Stimulated activated CD4-positive, alpha-beta T cell treated with anti-CD3 and anti-CD28 coated beads, Interleukin-12 subunit alpha, Interleukin-12 subunit beta, amount 100 ng/mL, for 48 hours (primary cell): ENCODE measurements at places on chromosomes 3 and 15.
A peak's percentile ranks its signal among the peaks of the same experiment; 100 is the strongest.

DNA sequence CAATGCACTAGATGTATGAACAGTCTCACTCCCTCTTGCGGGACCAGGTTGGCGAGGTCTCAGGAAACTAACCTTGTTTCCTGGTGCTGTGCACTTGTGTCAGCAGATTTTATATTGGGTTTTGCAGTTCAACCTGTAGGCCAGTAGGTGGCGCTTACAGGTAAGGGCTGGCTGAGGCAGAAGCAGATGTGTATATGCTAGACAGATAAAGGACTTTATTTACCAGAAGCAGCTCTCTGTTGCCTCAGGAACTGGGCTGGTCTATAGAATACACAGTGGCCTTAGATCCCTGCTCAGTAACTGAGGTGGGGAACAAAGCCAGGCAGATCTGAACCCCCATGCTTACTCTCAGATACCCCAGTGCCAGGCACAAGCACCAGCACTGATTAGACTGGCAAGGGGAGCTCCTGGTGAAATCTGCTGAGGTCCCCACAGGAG, 296.8 kb downstream of the DOCK3 start:
- DNase-seq = peak; percentile 40

DNA sequence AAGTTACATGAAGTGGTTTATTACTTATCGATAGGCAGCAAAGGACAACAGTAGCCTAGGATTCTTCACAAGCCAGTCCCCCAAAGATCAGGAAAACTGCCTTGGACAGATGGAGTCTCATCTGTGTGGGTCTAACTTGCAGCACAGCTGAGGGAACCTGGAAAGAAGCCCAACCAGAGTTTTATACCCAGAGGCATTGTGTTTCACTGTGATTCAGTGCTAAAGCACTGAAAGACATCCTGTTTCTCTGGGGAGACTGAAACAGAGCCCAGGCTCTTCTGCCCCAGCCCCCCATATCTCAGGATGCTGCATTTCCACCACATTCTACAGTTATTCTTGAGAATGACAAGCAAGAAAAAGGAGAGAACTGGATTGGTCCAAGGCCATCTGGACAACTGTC, 48.2 kb upstream of the PYDC2 start:
- DNase-seq = no peak

DNA sequence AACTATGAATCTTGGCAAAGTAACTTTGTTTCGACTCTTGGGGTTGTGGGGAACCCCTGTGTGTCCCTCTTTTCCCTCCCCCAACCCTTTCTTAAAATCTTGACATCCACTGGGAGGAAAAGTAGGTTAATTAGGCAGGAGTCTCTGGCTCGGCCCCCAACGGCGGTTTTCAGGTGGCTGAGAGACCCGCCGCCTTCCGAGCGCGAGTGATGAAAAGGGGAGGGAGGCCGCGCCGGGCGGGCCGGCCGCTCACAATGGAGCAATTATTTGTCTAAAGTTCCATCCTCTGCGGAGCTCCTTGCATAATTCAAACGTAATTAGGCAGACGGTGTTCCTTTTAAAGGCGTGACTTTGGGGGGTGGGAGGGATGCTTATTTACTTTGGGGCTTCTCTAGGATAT, 51.7 kb downstream of the ZIC4 start:
- no peak for DNase-seq

DNA sequence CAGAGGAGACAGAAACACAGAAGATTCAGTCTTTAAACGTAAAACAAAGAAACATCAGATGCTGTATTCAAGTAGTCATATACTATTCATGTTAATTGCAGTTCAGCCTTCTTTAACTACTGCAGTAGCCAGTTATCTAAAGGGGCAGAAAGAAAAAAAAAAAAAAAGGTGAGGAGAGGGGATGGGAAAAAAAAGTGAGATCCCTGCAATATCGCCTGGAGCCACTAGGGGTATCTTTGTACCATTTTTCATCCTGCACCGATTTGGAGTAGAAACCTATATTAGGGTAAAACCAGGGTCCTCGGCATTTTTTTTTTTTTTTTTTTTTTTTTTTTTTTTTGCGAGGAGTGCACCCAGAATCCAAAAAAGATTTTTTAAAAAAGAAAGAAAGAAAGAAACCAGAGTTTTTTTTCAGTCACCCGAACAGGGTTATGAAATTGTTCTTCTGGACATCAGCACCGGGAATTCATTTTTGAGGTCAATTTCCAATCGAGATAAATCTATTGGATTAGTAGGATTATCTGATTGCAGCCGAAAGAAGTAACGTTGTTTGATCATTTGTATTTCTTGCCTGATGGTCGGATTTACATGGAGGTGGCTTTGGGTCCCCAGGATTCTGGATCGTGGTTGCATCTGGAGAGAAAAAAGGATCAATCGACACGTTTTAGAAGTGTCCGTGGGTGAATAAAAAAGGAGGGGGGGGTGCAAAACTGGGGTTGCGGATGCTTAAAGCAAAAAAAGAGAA, 186.7 kb downstream of the NLGN1 start:
- DNase-seq = no peak

GRCh38 chr3:120640231-120640630, 41.8 kb downstream of the HGD start:
- no peak for DNase-seq

GRCh38 chr3:24867783-24868182, 373.1 kb upstream of the THRB start:
- no peak for DNase-seq

- DNase-seq = no peak
These were observed 277.9 kb upstream of the TLE3 start for GRCh38 chr15:70375586-70375985.

GRCh38 chr3:181711325-181712135, at the start of gene SOX2:
Gene SOX2 (plus strand): TSS chr3:181711925. CDS start chr3:181712361, 436 bp downstream.
- DNase-seq = no peak

GRCh38 chr3:5653426-5654143, 466.1 kb downstream of the EDEM1 start:
- no peak for DNase-seq

GRCh38 chr3:12579905-12580304, 23.0 kb downstream of the MKRN2 start:
- no peak for DNase-seq

DNA sequence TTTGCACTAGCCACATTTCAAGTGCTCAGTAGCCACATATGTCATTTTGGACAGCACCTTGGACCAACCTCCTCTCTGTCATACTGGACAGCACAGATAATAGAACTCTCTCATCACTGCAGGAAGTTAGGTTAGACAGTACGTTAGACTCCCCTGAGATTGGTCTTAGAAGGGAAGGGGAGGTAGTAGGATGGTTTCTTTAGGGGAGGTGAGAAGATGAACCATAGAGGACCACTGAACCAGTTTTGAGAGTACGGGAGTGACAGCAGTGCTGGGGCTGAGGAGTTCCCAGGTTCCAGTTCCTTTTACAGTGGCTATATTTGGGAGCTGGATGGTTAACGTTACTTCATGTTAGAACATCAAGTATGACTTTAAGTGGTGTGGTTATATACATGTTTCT, 7.8 kb downstream of the LRCH3 start:
- no peak for DNase-seq

GRCh38 chr15:52783929-52784798, 6.0 kb downstream of the ONECUT1 start:
- DNase-seq = no peak

- peak; percentile 14 for DNase-seq
These were observed at the start of gene C2CD4B for GRCh38 chr15:62165104-62165792. Gene C2CD4B (minus strand): TSS chr15:62165285. CDS start chr15:62164984, 301 bp downstream.

GRCh38 chr3:121943431-121943830, 49.2 kb downstream of the SLC15A2 start:
- no peak for DNase-seq

DNA sequence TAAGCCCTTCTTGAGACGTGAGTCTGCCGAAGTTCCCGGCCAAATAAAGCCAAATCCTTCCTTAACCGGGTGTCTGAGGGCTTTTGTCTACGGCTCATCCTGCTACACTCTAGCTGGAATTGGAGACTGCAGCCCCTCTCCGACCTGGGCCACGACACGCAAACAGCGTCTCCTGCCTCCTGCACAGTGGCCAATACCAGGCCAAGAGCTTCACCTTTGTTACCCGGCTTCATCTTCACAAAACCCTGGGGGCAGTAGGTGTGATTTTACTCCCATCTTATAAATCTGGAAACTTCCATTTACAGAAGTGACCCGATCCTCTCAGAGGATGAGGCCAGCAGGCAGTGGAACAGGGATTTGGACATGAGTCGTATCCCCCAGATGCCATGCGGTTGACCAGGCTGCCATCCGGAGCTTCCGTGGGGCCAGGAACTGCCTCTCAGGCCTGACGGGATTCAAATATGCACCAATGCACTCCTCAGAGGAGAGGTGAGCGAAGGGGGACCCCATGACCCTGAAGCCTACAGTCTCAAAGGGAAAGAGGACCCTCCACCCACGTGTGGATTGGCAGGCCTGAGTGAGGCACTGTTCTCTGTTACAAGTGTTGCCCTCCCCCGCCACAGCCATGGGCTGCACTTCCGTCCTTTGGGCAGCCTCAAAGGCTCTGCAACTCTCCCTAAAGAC, 53.2 kb upstream of the KLF13 start:
- DNase-seq = no peak

GRCh38 chr3:124845406-124845805, 41.8 kb downstream of the ITGB5 start:
- no peak for DNase-seq

GRCh38 chr15:62469478-62469873, 304.4 kb upstream of the C2CD4B start:
- DNase-seq = no peak

GRCh38 chr15:70258369-70259027, 160.8 kb upstream of the TLE3 start:
- DNase-seq = peak; percentile 78

DNA sequence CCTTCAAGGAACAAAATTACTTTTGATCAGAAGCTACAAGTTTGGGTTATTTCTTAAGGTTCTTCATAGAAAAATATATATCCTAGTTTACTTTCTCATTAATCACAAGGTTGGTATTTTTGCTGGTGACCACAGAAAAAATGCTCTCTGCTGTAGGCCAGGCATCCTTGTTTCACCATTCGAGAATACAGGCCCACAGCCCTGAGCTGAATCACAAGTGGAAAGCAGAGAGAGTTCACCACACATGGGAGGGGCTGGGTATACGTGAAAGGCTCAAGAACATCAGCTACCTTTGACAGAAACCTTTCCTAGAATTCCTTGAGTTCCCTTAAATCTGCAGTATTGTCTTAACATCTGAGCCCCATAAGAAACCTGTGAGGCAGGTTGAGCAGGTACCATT, 23.2 kb downstream of the CPEB1 start:
- DNase-seq = no peak

DNA sequence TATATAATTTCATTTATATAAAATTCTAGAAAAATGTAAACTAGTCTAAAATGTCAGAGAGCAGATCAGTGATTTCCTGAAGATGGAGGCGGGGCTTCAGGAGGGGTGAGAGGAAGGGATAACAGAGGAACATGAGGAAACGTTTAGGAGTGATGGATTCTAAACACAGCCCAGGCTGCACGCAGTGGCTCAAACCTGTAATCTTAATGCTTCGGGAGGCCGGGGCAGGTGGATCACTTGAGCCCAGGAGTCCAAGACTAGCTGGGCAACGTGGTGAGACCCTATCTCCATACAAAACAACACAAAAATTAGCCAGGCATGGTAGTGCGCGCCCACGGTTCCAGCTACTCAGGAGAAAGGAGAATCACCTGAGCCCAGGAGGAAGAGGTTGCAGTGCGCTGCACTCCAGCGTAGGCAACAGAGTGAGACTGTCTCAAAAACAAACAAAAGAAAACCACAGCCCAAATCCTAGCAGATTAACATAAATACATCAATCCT, 18.0 kb upstream of the IQCF1 start:
- no peak for DNase-seq

GRCh38 chr3:135667061-135667460, 298.5 kb upstream of the PPP2R3A start:
- no peak for DNase-seq

GRCh38 chr15:91444656-91445055, 344.6 kb downstream of the SV2B start:
- DNase-seq = no peak

DNA sequence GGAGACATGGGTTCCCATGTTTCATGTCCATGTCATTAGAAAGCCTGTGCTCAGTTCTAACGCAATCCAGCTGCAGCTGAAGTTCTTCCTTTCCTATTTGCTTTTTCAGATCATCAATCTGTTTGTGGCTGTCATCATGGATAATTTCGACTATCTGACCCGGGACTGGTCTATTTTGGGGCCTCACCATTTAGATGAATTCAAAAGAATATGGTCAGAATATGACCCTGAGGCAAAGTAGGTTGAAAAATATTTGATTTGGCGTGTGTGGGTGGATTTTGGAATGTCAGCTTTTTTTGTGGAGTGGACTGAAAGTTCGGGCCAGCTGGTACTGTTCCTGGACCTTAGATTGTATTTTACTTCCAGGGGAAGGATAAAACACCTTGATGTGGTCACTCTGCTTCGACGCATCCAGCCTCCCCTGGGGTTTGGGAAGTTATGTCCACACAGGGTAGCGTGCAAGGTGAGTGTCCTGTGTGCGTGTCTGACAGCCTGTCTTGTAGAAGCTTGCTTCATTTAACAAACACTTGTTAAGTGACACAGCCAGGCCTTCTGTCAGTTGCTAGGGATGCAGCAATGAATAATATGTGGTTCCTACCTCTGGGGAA, 69.6 kb downstream of the CHDH start:
- DNase-seq = no peak

DNA sequence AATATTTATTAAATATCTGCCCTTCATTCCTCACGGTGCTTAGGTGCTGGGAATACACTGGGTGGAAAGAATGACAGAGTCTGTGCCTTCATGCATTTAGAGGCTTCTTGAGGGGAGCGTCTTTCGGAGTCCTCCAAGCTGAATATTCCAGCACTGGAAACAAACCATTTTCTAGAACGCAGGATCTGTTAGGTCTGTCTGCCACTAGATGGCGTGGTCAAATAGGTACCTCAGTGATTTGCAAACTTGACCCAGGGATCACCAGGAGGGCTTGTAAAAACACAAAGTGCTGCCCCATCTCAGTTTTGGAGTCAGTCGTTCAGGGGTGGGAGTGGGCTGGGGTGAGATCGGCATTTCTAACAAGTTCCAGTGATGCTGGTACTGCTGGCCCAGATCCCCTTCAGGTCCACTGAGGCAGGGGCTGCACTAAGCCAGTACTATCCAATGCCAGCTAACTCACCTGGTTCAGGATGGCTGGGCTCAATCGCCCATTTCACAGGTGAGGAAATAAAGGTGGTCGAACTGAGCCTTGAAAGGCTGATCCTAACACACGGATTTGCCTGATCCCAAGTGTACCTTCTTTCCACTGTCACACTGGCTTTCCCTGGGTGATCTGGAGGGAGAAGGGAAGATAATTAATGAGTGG, 14.8 kb downstream of the ARNT2 start:
- no peak for DNase-seq

GRCh38 chr3:117101697-117102096, 392.1 kb downstream of the TUSC7 start:
- DNase-seq = no peak

GRCh38 chr15:66860844-66861243, 158.8 kb downstream of the SMAD6 start:
- no peak for DNase-seq

DNA sequence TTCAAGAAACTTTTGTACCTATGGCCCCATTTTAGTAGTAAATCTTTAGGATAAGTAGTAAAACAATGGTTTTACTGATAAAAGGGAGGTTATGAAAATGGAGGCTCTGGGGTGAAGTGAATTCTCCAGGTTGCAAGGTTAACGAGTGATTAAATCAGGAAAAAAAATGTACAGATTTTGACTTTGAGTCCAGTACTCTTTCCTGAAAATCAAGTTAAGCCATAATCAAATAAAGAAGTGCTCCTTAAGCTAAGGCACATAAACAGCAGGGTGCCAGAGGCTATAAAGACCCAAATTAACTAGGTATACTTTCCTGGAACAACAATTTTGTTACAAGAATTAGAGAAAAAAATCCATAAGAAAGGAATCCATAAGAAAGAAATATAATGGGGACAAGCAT, 114.7 kb downstream of the DPH6 start:
- no peak for DNase-seq
